PC-3 (cell line): ENCODE measurements at places on chromosomes 4 and X. TPM values are rescaled to one million over a fixed set of nuclear protein-coding genes. Genes with fewer than 3 reads are reported as not detected.

- H3K4me1 ChIP-seq: peaks cover 7% of the 10 kb centered on the region; the same call in 1 of the 2 replicates
- no peak overlapping the region for H3K27ac ChIP-seq
- no peaks in the 10 kb centered on the region for H3K27me3 ChIP-seq
- peak; percentile 27 for DNase-seq
- H3K4me3 ChIP-seq: peak overlapping the region; percentile 86
- no peaks in the 10 kb centered on the region for H3K36me3 ChIP-seq
These were observed 485 bp downstream of the AADAT start for GRCh38 chr4:170089274-170089667.

- no peak for DNase-seq
- no peaks in the 10 kb centered on the region for H3K36me3 ChIP-seq
- H3K4me3 ChIP-seq: no peak overlapping the region
- H3K4me1 ChIP-seq: no peaks in the 10 kb centered on the region
- H3K27me3 ChIP-seq: no peaks in the 10 kb centered on the region
These were observed 92.7 kb downstream of the SPATA18 start for GRCh38 chr4:52143815-52144214.

DNA sequence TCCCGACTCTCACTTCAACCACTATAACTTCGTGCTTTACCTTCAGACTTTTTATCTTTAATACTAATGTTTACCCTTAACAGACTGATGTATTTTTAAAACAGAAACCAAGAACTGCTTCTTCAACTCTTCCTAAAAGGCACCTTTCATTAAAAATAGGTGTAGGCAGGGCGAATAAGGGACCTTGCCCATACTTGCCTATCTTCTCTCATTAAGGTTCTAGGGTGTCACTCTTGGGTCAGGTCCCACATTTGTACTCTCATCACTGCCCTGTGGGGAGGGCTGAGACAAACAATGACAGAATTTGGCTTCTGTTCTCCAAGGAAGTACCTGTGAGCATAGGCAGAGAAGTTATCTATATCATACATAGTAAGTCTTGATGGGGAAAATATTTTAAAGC lies 69.7 kb downstream of the ANKRD50 start:
- no peak for DNase-seq
- H3K36me3 ChIP-seq: no peaks in the 10 kb centered on the region
- peak overlapping the region; percentile 32; the same call in 1 of the 2 replicates for H3K27ac ChIP-seq
- no peak overlapping the region for H3K4me3 ChIP-seq
- no peaks in the 10 kb centered on the region for H3K27me3 ChIP-seq

DNA sequence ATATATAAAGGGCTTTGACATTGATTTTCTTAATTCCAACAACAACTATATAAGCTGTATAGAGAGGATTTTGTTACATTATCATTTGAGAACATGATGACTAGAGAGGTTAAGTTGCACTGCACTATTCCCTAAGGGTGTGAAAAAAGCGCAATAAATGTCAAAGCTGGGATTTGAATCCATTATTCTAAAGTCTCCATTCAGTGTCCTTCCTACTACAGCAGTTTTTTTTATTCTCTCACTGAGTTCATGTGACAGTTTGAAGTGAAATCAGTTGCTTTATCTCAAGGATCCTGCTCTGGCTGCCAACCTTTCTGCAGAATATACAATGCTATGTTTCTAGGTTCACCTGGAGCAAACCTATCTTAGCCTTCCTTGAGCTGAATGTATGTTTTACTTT lies 177.5 kb downstream of the ANKRD50 start:
- no peaks in the 10 kb centered on the region for H3K36me3 ChIP-seq
- DNase-seq: no peak
- no peak overlapping the region for H3K4me3 ChIP-seq
- no peaks in the 10 kb centered on the region for H3K27me3 ChIP-seq
- peaks cover 7% of the 10 kb centered on the region for H3K4me1 ChIP-seq
- H3K27ac ChIP-seq: no peak overlapping the region

DNA sequence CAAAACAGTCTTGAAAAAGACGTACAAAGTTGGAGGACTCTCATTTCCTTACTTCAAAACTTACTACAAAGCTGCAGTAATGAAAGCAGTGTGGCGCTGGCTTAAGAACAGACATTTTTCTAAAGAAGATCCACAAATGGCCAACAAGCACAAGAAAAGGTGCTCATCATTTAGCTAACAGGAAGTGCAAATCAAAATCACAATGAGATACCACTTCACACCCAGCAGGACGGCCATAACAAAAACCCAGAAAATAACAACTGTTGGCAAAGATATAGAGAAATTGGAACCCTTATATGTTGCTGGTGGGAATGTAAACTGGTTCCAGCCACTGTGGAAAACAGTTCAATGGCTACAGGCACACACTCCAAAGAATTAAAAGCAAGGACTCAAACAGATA lies 3.3 kb downstream of the PDZD4 start:
- DNase-seq: no peak
- peaks cover 44% of the 10 kb centered on the region for H3K27me3 ChIP-seq
- no peak overlapping the region for H3K27ac ChIP-seq
- no peak overlapping the region for H3K4me3 ChIP-seq

Gene SPANXA2
- not detected in 2 replicates for total RNA-seq

GRCh38 chr4:155529272-155529671 lies 137.4 kb upstream of the GUCY1A1 start:
- peak overlapping the region; percentile 14; the same call in 1 of the 2 replicates for H3K4me3 ChIP-seq
- peak; percentile 44 for DNase-seq
- no peaks in the 10 kb centered on the region; the same call in 1 of the 2 replicates for H3K36me3 ChIP-seq
- peak overlapping the region; percentile 96 for H3K27ac ChIP-seq

DNA sequence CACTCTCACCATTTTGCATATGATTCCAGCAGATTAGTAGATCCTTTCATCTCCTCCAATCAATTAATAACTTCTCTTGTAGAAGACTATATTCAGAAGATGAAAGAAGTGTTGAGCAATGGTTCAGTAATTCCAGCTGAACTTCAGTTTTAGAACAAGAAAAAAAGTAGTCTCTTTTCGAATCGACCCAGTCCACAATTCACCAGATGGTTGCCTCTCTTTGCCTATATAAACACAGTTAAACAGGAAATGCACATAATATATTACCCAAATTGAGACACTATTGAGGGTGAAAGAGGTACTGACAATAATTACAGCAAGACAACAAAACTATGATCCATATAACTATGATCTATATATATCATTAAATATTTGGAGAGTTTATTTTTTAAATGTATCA lies 16.8 kb upstream of the FAM241A start:
- DNase-seq: no peak
- H3K4me3 ChIP-seq: no peak overlapping the region
- H3K4me1 ChIP-seq: peaks cover 28% of the 10 kb centered on the region
- no peak overlapping the region for H3K27ac ChIP-seq
- no peaks in the 10 kb centered on the region for H3K27me3 ChIP-seq
- H3K36me3 ChIP-seq: no peaks in the 10 kb centered on the region

Gene STIM2
- 15.5 and 16.9 TPM in 2 replicates for total RNA-seq

DNA sequence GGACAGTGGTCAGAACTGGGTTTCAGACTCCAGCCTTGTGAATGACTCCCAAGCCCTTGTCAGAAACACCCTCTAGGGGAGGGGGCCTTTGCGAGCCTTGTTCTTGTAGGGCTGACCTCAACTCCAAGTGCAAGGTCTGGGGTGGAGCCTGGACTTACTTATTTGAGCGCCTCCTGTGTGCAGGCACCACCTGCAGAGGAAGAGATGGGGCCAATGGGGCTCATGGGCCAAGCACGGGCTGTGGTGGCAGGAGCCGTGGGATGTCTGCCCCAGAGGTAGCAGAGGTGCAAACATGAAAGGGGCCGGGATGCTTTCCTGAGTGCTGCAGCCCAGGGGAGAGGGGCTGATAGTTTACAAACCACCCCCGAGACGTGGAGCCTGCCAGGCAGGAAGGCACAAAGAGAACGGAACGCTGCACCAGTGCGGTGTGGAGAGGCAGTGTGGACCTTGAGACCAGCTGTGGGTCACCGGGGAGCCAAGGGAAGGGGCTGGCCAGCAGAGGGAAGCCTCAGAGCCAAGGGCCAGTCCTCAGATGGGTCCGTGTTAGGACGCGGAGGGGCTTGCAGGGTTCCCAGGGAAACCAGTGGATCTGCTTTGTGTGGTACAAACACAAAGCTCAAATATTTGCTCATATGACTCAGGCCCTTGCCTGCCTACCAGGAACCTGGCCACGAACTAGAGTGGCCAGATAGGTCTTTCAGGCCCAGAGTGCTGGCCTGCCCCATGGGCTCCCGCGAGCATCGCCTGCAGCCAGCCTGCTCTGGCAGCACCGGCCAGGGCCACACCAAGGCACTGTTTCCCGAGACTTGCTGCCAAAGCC lies 8.7 kb upstream of the TADA2B start:
- peaks cover 10% of the 10 kb centered on the region; the same call in 1 of the 2 replicates for H3K36me3 ChIP-seq
- peaks cover 29% of the 10 kb centered on the region for H3K4me1 ChIP-seq
- no peaks in the 10 kb centered on the region for H3K27me3 ChIP-seq
- H3K27ac ChIP-seq: peak overlapping the region; percentile 71

DNA sequence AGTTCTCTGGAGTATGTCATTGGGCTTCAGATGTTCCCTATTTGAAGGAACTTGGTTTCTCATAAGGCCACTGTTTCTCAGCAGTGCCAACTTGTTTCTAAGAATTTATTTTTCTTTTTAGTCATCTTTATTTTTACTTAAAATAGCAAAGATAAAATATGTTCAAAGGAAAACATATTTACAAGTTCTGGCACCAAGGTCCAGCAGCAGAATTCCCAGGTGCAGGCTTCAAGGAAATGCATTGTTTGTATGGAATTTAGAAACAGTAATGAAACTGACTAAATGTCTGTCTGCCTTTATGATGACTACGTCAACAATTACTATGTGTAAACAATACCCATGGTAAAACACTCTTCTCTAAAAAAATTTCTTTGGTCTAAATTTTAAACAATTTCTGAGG lies 109.6 kb downstream of the IL15 start:
- peak; percentile 22 for DNase-seq
- H3K36me3 ChIP-seq: no peaks in the 10 kb centered on the region
- H3K27me3 ChIP-seq: no peaks in the 10 kb centered on the region
- H3K27ac ChIP-seq: no peak overlapping the region

- peak; percentile 82 for DNase-seq
- no peaks in the 10 kb centered on the region for H3K27me3 ChIP-seq
- peaks cover 4% of the 10 kb centered on the region; the same call in 1 of the 2 replicates for H3K4me1 ChIP-seq
These were observed 48.9 kb upstream of the AADAT start for GRCh38 chr4:170138580-170139194.

Gene NALF2
- total RNA-seq: not detected in 2 replicates

Gene PCYT1B
- total RNA-seq: not detected in 2 replicates

DNA sequence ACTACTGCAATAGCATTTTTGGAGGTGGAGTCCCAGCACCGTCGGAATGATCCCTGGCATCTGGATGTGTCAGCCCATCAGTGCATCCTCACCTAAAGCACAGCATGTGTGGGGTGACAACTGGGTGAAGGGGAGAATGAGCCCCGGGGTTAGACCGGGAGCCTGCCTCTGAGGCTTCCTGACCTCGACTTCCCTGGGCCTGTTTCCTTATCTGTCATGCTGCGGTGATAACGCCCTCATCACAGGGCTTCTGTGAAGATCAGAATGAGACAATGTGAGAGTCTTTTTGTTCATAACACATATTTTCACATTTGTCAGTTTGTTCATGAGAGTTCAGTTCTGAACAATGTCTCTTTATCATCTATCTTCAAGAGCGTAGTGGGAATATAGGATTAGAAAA lies 31.1 kb upstream of the PDLIM3 start:
- no peak overlapping the region for H3K27ac ChIP-seq
- no peaks in the 10 kb centered on the region for H3K4me1 ChIP-seq
- no peaks in the 10 kb centered on the region for H3K36me3 ChIP-seq

DNA sequence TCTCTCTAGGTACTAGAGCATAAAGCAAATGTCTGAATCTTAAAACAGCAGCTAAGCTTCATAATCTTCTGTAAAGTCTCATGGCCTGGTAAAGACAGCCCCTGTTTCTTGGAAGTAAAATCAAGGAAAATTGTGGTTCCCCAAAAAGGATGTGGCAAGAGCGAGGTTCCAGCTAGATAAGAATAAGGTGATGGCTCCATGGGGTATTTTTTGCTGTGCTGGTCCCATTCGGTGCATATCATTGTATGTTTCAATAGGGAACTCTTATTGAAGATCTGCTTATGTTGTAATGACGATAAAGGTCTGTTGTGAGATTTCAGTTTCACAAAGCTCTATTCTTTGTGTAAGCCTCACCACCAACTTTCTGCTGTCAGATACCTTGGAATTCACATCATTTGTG lies 316.9 kb upstream of the NOCT start:
- no peaks in the 10 kb centered on the region for H3K27me3 ChIP-seq
- DNase-seq: no peak
- no peaks in the 10 kb centered on the region for H3K4me1 ChIP-seq

GRCh38 chr4:186669159-186669731 lies 54.4 kb downstream of the FAT1 start:
- peaks cover 16% of the 10 kb centered on the region for H3K4me1 ChIP-seq
- no peak overlapping the region for H3K4me3 ChIP-seq
- H3K27me3 ChIP-seq: no peaks in the 10 kb centered on the region

Gene TCP11X2
- not detected in 2 replicates for total RNA-seq

- no peaks in the 10 kb centered on the region for H3K36me3 ChIP-seq
- no peaks in the 10 kb centered on the region for H3K27me3 ChIP-seq
- H3K4me3 ChIP-seq: no peak overlapping the region
These were observed 123.7 kb downstream of the ANAPC4 start for GRCh38 chr4:25500626-25501316.

GRCh38 chrX:39156051-39156450 lies 354.8 kb downstream of the MID1IP1 start:
- peak; percentile 30 for DNase-seq
- no peaks in the 10 kb centered on the region for H3K27me3 ChIP-seq
- no peaks in the 10 kb centered on the region for H3K36me3 ChIP-seq

DNA sequence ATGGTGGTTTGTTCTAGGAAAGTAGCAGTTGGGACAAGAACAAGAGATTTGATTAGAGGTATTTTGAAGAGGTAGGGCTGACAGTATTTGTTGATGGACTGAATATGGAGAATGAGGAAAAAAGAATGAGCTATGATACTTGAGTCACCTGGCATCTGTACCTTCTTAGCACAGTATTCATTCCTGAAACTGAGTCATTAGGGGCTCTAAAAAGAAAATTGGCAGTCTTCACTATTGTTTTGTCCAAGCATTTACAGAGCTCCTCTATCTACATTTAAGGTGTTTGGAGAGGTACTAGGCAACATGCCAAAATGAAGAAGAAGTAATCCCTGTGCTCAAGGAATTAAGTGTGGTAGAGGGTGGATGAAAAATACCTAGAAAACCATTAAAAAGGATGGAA lies 165.8 kb downstream of the SHROOM4 start:
- H3K4me3 ChIP-seq: no peak overlapping the region
- no peak for DNase-seq
- H3K4me1 ChIP-seq: no peaks in the 10 kb centered on the region
- no peaks in the 10 kb centered on the region for H3K36me3 ChIP-seq

DNA sequence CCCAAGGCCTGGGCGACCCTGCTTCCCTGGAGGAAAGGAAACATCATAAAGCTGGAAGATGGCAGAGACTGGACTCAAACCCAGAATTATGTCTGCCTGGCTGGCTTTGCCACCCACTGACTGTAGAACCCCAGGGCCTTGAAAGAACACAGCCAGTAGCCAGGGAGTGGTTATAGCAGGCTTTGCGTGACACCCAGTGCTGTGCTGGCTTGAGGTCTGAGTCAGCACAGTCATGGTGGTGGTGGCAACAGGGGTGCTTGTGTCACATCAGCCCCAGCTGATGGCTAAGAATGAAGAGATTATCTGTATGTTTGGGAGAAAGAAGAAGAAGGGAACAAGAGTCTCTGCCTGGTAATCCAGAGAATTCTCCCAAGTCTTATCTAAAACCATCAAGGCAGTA lies 178.8 kb upstream of the SPIN4 start:
- no peak overlapping the region for H3K27ac ChIP-seq
- no peaks in the 10 kb centered on the region for H3K4me1 ChIP-seq
- DNase-seq: no peak
- H3K4me3 ChIP-seq: no peak overlapping the region
